ENCODE measurements at places on chromosomes 16 and 17.

GRCh38 chr17:40821536-40821935 is 878 bp downstream of the KRT10 start:
- no peak for DNase-seq

GRCh38 chr17:67496286-67496685 is 119.2 kb downstream of the PITPNC1 start:
- DNase-seq: no peak

- no peak for DNase-seq
Observed at GRCh38 chr17:32227910-32228309, 37.7 kb upstream of the RHBDL3 start.

- DNase-seq: no peak
Observed at GRCh38 chr17:42989726-42990652, 8.2 kb upstream of the RPL27 start.

GRCh38 chr16:72788269-72788809 is 259.6 kb downstream of the ZFHX3 start:
- DNase-seq: no peak

DNA sequence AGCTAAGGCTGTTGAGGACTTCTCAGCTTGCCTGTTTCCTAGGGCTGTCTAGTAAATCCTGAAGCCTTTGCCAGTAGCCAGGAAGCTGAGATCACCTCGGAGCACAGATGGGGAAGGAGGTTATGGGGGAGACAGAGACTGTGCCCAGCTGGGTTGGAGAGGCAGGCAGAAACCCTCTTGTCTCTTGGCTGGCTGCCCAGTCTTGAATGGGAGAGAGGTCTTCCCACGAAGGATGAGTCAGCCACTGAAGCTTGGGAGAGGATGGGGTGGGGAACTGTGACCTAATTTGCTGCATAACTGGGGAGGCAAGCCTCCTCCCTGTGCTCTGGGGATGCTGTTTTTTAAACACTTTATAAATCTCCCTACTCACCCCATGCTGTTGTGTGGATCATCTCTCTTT is 69.8 kb downstream of the SHISA9 start:
- no peak for DNase-seq

GRCh38 chr16:9484881-9485280 is 393.4 kb downstream of the HAPSTR1 start:
- no peak for DNase-seq

DNA sequence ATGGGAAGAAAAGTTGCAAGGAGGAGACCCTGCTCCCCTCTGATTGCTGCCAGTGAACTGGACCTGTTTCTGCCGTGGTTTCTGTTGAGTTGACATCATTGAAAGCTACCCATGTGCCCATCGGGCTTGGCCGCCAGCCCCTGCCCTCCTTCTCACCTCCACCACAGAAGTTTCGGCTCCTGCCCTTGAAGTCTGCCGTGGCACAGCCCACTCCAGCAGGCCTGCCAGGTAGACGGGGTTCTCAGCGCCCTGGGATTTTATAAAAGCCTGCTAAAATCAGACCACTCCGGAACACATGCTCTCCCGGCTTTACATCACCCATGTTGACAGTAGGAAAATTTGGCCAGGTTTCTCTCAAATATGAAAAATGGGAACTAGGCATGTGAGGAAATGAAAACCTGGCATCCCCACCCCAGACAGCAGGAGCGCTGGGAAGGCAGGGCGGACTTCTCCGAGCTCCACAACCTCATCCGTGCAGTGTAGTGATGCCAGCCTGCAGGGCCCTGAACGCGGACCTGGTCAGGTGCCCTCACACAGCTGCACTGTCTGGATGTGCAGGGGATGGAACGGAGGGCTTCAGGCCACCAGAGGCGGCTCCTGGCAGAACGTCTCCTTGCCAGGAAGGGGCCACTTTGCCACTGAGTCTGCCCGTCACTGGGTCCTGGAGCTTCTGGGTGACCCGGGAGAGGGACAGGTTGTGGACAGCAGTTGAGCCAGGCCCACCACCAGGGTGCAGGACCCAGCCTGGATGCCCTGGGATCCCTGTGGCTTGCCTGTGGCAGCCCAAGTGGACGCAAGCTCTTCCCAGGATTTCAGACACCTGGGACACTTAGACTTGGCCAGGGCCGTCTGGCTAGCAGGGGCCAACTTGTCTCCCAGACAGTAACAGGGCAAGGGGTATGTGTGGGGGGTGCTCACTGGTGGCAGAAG is 6.9 kb upstream of the GSE1 start:
- DNase-seq: no peak

DNA sequence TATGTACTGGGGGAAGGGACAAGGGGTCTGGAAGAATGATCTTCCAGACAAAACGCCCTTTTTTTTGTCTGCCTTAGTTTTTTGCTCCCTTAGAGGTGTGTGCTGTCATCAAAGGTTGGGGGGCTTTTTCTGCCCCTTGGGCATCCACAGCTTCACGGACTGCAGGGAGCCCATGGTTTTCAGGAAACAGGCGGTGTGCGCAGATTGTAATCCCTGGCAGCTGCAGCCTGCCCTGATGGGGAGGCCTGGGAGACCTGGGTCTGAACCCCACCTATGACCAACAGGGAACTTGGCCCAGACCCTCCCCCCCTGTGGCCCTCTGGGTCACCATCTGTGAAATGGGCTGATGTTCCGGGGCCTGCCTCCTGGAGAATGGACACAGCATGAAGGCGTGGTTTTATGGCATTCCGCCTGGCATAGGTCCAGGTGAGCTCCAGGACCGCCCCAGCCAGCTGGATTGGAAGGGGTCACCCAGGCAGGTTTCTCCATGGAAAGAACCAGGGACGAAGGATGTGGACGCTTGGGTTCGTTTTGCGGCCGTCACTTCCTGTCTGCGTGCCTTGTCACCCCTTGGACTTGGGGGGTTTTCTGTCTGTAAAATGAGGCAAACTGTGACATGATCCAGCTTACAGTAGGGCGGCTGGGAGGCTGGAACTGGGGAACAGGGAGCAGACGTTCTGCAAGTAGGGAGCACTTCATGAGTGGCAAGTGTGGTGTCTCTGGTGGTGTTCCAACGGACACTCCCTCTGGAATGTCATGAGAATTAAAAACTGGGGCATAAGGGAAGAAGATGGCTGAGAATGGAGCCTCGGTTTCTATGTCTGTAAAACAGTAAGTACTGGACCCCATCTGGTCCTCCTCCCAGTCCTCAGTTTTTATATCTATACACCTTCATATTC is 1.5 kb downstream of the CPNE2 start:
- no peak for DNase-seq

DNA sequence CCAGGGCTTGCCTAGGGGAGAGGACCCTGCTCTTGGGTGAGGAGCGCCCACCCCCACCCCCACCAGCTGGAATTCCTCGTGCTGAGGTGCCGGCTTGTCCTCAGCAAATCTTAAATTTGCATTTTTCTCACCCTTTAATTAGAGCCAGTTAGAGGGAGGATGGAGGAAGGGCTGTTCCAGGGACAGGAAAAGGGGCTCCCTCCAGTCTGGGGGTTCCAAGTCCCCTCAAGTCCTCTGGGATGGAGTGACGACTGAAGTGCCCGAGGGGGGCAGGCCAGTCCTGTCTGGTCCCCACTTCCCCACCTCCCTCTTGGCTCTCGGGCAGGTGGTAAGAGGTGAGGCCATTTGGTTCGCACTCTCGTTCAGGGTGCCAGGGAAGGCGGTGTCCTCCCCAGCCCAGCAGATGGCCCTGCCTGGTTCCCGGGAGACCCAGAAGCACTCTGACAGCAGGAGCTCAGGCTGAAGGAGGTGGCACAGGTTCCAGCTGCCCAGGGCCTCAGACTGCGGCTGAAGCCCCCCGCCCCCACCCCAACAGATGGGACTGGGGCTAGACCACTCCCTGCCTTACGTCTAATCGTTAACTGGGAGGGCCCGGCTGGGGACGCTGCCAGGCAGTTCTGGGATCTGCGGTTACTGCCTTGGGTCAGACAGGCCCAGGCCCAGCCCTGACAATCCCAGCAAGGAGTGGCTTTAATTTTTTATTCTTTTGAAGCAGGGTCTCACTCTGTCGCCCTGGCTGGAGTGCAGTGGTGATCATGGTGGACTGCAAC is 2.2 kb downstream of the RAB26 start:
- no peak for DNase-seq

DNA sequence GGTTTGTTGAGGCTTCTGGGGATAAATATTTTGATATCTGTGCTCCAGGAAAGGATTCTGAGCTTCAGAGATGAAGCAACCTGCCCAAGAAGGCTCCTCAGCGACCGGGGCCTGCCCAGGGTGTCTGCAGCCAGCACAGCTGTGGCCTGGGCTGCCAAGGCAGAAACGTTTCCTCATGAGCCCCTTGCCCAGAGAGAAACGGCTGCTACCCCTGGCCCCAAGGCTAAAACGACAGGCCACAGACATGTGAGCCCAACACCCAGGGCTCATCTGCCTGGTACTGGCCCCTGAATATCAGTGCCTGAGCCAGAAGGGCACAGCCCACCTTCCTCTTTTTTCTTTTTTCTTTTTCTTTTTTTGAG is 45.4 kb upstream of the RASD1 start:
- no peak for DNase-seq

GRCh38 chr17:37067555-37068111 is 118.9 kb downstream of the AATF start:
- no peak for DNase-seq

GRCh38 chr16:75572864-75573542 is 6.8 kb downstream of the GABARAPL2 start:
- DNase-seq: no peak

DNA sequence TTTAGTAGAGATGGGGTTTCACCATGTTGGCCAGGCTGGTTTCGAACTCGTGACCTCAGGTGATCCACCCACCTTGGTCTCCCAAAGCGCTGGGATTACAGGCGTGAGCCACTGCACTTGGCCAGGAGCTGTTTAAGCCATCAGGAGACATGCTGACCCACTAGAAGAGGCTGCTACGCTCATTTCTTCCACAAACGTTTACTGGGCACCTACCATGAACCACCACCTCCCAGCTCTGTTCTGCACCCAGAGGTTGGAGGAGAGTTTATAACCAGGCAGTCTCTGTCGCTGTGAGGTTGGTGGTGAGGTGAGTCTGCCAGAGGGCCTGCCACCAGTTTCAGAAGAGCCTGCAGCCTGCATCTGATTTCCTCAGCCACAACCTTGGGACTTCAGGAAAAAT is 51.8 kb downstream of the SF3B3 start:
- no peak for DNase-seq

DNA sequence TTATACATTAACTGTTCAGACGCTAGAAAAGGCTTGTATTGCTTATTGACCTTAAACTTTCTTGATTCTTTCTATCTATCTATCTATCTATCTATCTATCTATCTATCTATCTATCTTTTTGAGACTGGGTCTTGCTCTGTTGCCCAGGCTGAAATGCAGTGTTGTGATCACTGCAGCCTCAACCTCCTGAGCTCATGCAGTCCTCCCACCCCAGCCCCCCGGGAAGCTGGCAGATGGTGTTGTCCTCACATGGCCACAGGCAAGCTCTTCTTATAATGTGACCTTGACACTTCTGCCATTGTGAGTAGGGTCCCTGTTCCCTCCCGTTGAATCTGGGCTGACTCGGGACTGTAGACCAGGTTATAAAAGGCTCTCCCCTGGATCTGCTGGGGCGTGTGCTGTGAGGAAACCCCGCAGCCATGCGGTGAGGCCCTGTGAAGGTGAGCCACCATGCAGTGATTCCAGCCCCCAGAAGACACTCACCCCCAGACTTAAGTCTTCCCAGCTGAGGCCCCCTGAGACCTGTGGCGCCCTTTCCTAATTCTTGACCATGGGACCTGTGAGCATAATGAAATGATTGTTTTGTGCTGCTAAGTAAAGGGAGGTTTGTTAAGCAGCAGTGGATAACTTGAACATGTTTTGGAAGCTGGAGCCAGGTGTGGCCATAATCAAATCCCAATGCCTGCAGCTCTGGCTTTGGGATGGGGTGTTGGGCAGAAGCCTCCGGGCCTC is 54.3 kb downstream of the RPTOR start:
- DNase-seq: no peak

DNA sequence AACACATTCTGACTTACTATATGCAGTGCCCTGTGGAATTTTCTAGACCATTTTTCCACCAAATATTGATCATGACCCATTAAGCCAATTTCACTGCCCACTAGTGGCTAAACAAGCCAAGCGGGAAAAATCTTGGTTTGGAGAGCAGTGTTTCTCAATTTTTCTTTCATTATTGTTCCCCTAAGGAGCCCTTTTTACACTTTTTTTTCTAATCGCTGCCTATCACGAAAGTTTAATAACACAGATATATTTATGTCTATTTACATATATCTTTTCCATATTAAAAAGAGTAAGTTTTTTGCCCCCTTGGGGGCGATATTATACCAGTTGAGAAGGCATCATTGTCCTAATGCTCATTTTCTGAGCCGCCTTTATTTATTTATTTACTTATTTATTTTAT is 10.8 kb upstream of the TLCD3B start:
- DNase-seq: no peak

DNA sequence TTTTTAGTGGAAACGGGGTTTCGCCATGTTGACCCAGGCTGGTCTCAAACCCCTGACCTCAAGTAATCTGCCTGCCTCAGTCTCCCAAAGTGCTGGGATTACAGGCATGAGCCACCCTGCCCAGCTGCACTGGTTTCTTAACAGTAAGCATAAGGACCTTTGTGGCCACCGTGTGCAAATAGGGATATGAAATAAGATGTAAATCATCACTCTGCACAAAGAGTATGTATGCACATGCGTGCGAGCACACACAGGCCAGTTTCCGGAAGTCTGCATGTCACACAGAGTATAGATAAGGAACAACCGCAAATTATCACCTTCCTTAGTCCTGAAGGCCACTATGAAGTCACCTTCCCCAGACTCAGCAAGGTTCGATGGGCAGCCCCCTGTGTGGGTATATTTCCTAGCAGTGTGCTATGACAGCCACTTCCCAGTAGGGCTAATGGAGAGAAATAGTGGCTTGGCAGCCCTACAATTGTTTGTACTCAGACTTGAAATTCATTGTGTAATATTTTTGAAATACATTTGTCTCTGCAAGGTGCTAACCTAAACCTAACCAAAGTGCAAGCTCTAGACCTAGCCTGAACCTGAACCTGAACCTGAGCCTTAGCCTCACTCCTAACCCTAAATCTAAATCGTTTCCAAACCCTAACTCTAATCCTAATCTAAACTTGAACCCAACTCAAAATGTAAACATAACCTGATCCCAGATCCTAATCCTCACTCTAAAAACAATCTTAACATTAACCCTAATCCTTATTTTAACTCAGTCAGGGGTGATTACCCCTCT is 48.4 kb upstream of the SKAP1 start:
- no peak for DNase-seq

- DNase-seq: no peak
Observed at GRCh38 chr17:70390049-70390448, 220.7 kb downstream of the KCNJ2 start.

GRCh38 chr17:12665263-12666210 is at the start of gene MYOCD:
MYOCD (plus strand) TSS chr17:12665890; CDS start chr17:12666189, 299 bp downstream.
- no peak for DNase-seq

GRCh38 chr17:2947996-2948550 is 115.3 kb downstream of the OR1D5 start:
- DNase-seq: no peak

- DNase-seq: no peak
Observed at GRCh38 chr16:7315813-7316212, 16.8 kb upstream of the RBFOX1 start.

- no peak for DNase-seq
Observed at GRCh38 chr17:67178555-67178954, 66.4 kb downstream of the HELZ start.

DNA sequence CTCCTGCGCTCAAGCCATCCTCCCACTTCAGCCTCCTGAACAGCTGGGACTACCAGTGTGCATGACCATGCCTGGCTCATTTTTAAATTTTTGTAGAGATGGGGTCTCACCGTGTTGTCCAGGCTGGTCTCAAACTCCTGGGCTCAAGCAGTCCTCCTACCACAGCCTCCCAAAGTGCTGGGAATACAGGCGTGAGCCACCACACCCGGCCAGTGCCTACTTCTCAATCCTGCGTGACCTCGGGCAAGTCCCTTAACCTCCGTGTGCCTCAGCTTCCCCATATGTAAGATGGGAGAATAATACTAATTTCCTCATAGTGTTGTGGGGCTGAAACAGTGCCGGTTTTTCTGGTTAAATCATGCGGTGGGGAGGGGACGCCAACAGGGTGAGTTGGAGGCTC is 143.5 kb upstream of the CIBAR2 start:
- no peak for DNase-seq
